GM03348 (cell line): ENCODE measurements at places on chromosomes 7 and 10.
A peak's percentile ranks its signal among the peaks of the same experiment; 100 is the strongest.

- peak; percentile 85 for DNase-seq
These were observed 267.9 kb upstream of the GHITM start for GRCh38 chr10:83871187-83872081.

- no peak for DNase-seq
These were observed 2.3 kb downstream of the CCDC136 start for GRCh38 chr7:128794020-128794419.

- no peak for DNase-seq
These were observed 56.0 kb upstream of the ST8SIA6 start for GRCh38 chr10:17510242-17510908.

DNA sequence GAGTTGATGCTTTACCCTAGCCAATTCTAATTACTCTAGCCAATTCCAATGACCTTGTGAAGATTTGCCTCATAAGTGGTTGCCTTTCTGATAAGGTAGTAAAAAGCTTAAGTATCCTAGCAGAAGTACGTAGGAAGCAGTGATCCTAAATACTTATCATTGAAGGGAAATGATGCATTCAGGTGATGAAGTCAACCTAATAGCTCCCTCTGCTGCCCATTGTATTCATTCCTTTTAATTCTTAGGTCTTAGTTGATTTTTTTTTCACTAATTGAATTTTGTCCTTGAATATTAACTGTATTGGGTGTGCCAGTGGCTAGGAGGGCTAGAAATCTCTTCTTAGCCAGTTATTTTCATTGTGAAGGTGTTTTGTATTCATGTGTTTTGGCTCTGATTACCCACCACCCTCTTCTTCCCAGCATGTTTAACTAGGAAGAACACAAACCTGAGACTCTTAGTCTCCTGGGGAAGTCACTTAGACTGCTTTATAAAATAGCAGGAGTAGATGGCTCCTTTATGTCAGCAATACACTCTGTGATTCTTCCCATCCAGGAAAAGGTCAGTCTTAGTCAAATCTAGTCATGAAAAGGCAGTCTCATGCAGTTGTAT lies 46.3 kb downstream of the PLEKHA8 start:
- peak; percentile 29 for DNase-seq

GRCh38 chr10:68154211-68154497 lies 44.9 kb downstream of the MYPN start:
- peak; percentile 29 for DNase-seq

- DNase-seq = peak; percentile 60
These were observed 627 bp downstream of the DUSP5 start for GRCh38 chr10:110498087-110498981.

- peak; percentile 96 for DNase-seq
These were observed at the start of gene MCU for GRCh38 chr10:72691863-72692743. TSS of gene MCU (plus strand) at chr10:72692143. CDS start at chr10:72692152, 9 bp downstream.

- DNase-seq = no peak
These were observed 388.5 kb downstream of the DPP6 start for GRCh38 chr7:154440651-154441050.

GRCh38 chr7:66974986-66975590 lies 20.3 kb downstream of the SBDS start:
- no peak for DNase-seq

DNA sequence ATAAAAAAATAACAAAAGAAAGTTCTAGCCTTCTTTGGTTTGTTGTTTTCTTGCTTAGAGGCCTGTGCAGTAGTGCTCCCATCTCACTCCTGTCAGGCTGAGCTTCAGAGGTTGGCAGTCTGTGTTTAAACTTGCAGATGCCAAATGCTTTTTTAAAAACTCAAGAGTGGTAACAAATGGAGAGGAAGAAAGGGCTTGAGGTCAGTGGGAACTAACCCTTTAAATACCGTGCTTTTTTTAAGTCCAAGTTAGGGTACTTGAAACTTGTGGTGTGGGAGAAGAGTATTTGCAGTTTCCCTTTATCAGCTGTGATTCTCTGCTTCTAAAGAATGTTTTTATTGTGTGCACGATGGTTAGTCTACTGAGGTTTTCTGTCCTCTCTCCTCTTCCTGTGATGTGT lies 29.4 kb downstream of the ZRANB1 start:
- no peak for DNase-seq

- no peak for DNase-seq
These were observed 195.0 kb downstream of the PHF14 start for GRCh38 chr7:11168650-11169170.

- no peak for DNase-seq
These were observed 59.9 kb upstream of the COBL start for GRCh38 chr7:51376420-51377092.

DNA sequence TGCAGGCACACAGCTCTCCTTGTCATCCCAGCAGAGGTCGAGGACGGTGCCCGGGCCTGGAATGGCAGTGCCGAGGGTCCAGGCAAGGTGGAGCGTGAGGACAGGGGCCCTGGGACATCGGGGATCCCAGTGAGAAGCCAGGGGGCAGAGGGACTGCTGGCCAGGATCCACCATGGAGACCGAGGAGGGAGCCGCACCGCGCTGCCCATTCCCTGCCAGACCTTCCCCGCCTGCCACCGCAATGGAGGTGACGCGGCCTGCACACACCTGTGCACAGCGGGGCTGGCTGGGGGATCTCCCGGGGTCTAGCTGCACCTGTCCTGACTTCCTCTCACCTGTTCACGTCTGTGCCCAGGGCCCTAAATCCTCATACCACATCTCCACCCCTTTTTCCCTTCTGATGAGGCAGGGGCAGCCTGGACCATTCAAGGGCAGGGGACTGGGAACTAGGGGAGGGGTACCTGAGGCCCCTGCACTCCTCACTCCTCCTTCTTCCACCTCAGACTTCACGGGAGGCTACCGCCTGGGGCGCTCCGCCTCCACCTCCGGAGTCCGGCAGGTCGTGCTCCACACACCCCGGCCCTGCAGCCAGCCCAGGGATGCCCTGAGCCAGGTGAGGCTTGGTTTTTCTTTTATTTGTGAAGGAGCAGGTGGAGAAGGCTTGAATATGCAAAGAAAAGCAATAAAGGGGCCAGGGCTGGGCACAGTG lies 6.9 kb downstream of the NYAP1 start:
- DNase-seq = no peak

DNA sequence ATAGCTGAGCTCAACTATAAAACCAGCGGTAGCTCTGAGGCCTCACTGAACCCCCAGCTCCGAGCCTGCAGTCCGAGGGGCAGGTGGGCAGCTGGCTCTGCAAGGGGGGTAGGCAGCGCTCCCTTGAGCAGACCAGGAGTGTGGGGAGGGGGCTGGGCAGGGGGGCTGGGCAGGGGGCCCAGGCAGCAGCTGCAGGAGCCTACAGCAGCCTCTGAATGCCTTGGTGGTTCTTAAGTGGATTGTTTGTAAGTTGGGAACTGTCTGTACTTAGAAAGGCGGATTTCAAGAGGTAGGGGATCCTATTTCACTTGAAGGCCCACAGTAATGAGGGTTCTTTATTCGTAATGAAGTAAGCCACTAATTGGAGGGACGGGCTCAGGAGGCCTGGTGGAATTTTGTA lies 72.3 kb downstream of the ICA1 start:
- no peak for DNase-seq

DNA sequence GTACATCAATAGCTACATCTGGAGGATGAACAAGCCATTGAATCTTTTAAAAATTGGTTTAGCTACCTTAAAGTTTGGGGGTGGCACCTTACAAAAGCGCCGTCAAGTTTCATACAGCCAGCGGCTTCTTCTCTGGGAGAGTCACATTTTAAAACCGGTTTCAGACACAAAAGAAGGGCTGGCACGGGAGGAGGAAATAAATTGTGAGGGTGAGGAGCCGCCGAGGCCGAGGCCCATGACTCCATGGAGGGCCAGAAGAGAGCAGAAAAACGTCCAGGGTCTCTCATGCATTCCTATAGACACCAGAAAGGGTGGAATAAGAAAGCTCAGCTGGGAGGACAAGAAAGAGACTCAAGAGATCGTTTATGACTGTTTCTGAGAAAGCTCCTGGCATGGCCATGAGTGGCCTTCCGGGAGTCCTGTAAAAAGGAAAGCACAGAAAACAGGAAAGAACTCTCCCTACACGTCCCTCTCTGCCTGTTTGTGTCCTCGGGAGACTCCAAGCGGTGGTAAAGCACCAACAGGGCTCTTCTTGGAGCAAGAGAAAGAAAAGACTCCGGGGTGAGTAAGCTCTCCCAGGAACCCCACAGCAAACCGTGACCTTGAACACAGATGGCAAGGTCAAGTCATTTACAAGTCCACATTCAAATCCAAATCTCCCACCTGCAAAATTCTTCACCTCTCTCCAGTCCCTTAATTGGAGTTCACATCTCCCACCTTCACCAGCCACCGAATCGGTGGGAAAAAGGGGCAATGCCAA lies 1.8 kb downstream of the FRAT2 start:
- DNase-seq = peak; percentile 84

DNA sequence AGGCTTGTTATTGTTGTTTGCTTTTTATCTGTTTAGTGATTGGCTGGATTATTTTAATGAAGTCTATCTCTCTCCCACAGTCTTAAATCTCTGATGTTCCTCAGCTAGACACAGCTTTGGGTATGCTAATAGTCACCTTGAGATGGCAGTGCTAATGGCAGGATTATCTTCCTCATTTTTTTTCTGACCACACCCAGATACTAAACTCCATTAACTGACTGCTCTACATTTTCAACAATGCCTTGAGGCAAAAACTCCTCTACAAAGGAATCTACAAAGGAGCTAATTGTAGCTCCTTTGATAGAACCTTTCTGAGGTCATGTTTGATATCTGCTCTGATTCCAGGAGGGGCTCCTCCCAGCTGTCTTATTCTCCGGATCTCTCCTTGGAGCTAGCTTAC lies 122.6 kb downstream of the HBP1 start:
- no peak for DNase-seq

DNA sequence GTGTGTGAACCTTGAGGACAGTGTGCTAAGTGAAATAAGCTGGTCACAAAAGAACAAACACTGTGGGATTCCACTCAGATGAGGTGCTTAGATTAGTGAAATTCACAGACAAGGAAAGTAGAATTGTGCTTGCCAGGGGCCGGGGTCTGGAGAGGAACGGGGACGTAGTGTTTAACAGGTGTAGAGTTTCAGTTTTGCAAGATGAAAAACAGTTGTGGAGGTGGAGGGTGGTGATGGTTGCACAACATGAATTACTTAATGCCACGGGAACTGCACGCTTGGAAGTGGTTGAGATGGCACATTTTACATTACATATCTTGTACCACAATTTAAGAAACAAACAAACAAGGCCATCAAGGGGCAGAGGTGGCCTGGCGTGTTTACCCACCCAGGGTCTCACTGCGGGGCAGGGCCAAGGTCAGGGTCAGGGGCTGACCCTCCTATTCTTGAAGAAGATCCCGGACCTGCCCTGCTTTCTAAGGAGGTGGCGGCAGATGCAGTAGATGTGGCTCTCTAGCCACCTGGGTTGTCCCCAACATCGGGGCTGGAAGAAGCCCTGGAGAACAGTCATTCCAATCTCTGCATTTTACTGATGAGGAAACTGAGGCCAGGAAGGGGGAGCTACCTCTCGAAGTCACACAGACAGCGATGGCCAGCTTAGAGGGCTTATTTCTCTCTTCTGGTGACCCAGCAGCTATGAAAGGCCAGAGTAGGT lies 91.5 kb upstream of the LRRC4 start:
- no peak for DNase-seq

- DNase-seq = no peak
These were observed 39.3 kb upstream of the HMX3 start for GRCh38 chr10:123096452-123096851.

DNA sequence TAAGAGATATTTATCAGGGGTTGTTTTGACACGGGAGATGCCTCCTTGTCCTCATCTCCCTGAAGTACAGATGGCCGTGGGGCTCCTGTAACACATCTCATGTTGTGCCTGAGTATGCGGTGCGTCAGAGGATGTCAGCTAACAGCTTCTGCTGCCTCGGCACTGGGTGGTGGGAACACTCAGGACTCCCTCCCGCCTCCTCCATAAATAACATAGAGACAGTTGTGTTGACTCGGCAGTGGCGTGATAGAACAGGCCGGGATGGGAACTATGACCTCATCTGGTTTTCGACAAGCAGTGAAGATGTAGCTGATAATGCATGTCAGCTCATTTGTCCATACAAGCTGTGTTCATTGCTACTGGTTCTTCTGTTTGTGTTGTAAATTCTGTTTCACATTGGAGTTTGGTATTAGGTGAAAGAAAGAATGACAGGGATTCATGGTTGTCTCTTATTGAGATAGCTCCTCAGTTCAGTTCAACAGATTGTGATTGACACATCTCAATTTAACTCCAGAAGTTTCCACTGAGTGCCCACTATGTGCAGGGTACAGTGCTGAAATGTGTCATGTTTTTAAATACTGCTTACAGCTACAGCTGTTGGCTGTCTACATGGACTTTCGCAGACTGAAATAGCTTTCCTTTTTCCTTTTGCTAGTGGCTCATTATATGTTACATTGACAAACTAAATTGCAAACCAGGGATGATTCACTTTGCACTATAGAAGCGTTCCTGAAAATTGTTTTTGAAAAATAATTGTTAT lies 87.4 kb downstream of the CHN2 start:
- DNase-seq = no peak

GRCh38 chr10:11243425-11244222 lies 226.0 kb downstream of the CELF2 start:
- DNase-seq = no peak

DNA sequence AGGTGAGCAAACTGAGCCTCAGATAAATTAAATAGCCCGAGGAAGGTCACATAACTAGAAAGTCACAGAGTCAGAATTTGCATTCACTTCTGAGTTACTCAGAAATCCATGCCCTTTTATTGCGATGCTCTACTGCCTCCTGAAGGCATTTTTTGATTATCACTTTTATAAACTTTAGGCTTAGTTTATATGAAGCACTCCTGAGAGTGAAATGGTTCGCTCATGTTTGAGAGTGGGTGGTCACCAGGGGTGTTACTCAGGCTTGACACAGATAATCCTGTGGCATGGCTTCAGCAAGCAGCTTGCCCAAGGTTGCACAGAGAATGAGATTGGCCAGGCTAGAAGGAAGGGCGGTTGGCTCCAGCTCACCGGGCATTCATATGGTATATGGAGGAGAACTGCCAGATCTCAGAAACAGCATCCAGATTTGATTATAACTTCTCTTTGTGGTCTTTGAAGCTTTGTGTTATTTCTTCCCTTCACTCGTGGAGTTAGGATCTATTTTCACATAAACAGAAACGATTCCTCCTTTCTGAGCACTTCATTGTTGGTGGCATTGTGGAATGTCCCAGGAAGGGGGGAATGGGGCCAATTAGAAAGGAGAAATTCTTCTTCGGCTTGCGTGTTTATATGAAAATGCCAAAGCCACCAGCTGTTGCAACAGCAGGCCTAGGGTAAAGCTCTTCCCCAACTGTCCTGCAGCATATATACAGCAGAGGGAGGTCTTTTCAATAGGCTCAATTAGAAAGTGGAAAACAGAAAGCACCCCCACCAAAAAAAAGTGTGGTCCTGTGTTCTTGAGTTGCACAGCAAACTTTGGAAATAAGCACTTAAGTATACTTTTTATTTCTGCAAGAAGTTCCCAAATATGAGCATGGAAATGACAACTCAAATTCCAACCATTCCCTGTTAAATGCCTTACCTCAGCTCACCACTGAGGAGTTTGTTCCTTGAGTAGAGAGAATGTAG lies 628.8 kb downstream of the SUGCT start:
- DNase-seq = peak; percentile 66

DNA sequence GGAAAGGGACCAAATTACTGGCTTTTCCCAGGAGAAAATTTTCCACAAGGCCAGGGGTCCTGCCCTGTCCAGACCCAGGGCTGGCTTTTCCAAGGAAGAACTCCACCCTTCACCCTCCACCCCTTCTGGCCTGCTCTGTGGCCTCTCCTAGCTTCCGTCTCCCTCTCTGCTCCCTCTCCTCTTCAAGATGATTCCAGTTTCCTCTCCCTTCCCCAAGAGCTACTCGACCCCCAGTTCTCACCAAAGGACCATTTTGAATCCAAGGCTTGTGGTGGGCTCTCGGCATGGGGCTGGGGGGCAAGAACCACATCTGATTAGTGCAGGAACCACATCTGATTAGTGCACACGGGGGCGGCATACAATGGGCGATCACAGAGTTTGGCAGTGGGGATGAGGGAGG lies 7.7 kb downstream of the CHAT start:
- no peak for DNase-seq
